ENCODE measurements at places on chromosomes 5 and 9.

GRCh38 chr9:81410201-81410600 is 279.1 kb downstream of the TLE1 start:
- peak; percentile 96 for DNase-seq

- no peak for DNase-seq
Measured at GRCh38 chr9:708182-708550, 133.3 kb upstream of the DMRT1 start.

DNA sequence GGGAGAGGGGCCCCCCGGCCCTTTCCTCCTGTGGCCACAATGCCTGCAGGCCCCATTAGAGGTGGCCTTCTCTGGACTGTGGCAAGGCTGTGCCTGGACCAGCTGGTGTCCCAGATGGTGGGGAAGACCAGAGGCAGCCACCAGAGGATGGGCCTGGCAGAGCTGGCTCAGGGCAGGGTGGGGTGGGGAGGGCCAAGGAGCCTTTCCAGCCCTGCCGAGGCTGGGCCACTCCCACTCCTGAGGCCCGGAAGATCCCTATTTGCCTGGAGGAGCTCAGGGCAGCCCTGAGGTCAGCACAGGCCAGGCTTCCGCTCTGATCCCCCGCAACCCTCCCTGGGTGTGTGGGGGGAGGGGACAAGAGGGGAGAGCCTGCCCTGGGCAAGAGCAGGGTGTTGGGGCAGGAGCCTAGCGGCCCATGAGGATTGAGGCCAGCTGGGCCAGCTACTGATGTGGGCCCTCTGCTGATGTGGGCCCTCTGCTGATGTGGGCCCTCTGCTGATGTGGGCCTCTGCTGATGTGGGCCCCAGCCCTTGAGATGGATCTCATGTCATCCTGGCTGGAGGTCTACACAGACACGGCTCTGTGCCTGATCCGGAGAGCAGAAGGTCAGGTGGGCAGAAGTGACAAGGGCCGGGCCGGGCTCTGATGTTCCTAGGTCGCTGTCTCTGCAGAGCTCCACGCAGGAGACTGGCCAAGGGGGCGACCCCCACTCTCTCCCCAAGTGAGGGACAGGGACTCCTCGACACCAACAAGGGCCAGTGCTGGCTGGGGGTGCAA is 6.0 kb downstream of the MRPS2 start:
- no peak for DNase-seq

DNA sequence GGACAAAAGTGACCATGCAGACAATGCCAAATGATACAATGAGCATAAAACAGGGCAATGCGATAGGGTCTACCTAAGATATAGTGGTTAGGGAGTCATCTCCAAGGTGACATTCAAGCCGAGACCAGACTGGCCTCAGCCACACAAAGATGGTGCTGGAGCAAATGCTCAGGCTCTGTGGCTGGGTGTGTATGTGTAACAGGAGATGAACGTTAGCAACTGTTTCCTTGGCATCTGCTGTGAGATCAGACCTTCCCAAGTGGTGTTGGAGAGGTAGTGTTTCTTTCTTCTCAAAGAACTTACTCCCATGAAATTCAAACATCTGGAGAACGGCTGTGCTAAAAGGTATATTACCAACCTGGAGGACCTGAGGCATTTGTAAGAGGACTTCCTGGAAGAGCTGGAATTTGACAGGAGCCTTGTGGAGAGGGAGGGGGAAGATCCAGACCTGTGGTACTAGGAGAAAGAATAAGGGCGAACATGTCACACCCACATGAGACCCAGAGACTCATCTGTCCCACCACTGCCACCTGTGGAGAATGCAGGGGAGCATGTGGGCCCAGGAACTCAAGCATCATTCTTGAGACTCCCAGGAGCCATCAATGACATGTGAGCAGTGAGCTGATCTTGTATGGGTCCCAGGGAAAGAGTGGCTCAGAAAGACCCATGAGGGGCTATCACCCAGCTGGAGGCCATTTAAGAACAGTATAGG is 21.4 kb upstream of the ANXA6 start:
- DNase-seq, result no peak

DNA sequence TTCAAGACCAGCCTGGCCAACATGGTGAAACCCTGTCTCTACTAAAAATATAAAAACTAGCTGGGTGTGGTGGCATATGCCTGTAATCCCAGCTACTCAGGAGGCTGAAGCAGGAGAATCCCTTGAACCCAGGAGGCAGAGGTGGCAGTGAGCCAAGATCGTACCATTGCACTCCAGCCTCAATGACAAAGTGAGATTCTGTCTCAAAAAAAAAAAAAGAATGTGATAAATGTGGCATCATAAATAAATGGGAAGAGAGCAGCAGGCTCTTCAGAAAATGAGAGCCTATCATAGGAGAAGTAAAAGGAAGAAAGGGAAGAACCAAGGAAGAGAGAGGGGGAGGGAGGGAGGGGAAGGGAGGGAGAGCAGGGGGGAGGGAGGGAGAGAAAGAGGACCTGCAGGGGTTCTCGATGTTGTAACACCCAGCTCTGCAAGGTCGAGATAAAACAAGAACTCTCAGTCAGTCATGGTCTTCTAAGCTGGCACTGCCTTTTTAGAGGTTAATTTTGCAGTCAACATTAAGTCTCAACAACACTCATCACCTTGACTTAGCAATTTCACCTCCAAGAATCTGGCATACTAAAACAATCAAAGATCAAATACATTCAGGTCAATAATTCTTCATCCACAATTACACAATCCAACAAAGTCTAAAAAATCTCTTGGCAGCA is 68.7 kb upstream of the SIMC1 start:
- no peak for DNase-seq

- peak; percentile 71 for DNase-seq
Measured at GRCh38 chr5:75265731-75266130, 29.1 kb upstream of the ANKRD31 start.

GRCh38 chr9:22682536-22682935 is 235.9 kb downstream of the DMRTA1 start:
- DNase-seq, result no peak

- peak; percentile 37 for DNase-seq
Measured at GRCh38 chr9:105842023-105842644, 147.8 kb downstream of the TMEM38B start.

DNA sequence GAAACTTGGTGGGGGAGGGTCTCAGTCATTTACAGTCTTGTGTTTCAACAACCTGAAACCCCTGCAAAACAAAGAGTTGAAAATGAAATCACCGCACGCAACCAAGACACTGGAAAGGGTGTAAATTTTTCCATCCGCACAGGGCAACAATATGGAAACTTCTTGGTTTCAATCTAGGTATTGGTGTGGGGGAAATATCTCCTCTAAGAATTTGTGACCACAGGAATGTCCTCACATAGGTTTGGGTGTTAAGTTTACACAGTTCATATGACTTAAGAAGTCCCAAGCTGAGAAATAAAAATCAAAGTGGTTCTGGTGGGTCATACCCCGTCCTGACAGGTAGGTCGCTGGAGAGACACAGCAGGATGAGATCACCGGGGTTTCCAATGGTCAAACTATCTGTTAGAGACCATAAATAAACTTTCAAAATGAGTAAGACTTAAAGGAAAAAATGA is 51.9 kb upstream of the PIP5K1B start:
- DNase-seq, result no peak

DNA sequence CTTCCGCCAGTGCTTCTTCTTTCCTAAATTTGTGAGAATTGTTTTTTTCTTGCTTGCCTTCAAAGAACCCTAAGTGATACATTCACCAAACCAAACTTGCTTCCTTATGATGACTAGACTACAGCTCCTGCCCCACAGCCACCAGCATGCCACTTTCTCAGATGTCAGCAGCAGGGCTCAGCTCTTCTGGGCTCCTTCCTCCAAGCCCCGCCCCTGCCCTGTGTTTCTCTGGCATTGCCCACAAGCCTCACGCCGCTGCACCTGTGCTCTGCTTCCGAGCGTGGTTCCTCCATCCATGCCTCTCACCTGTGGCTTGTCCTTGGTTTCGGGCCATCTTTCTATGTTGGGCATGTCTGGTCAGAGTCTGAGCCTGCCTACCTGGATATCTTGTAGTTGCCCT is 10.6 kb downstream of the UNC5A start:
- DNase-seq, result no peak

- no peak for DNase-seq
Measured at GRCh38 chr5:162497455-162497854, 429.9 kb downstream of the GABRG2 start.

GRCh38 chr5:147551677-147552076 is 41.8 kb upstream of the DPYSL3 start:
- no peak for DNase-seq

DNA sequence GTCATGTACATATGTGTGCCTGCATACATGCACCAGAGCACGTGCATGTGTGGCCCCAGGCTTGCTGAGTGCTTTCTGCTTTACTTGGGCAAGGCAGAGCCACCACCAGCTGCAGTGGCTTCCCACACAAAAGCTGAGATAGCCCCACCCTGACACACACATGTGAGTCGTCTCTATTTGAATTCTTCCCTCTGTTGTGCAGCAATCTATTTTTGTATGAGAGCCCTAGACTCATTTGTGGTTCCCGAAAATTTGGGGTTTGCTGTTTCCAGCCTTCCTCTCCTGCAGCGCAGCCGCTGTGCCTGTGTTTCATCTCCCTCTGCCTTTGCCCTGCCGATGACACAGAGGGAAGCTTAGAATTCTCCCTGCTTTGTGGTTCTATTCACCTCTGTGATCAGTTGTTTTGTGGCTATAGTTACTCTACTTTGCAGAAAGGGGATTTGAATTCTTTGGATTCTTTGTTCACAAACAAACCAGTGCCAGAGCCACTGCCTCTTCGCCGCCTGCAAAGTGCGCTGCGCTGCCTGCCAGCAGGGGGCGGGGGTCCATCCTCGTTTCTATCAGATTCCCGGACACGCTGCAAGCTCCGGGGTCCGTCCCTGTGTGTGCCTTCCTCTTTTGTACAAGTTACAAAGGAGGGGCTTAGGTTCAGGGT is 95.8 kb upstream of the DAP start:
- DNase-seq, result peak; percentile 80

DNA sequence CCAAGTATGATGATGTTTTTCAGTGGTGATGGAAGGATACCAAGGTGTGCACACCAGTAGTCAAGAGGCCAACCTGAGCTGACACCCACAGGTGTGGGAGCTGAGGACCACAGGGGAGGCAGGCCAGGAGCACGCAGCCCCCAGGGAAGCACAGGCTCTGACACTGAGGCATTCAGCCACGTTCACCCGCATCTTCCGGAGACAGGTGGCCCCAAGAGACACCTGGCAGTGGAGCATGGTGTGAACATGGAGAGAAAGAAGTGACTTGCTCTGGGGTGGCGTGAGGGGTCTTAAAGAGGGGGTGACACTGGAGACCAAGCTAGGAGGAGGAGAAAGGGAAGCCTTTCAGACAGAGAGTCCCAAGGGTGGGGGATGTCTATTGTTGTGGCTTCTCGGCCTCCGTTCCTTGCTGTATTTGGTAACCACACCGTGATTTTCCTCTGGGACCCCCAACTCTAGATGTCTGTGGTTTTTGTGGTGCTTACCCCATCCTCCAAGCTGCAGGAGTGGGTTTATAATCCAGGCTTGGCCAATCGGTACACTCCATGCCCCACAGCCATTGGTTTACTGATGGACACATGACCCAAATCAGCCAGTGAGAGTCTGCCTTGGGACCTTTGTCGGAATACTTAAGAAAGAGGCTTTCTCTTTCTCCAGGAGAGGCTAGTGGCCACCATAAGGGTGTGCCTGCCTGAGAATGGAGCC is 84.6 kb downstream of the HRH2 start:
- DNase-seq, result no peak

DNA sequence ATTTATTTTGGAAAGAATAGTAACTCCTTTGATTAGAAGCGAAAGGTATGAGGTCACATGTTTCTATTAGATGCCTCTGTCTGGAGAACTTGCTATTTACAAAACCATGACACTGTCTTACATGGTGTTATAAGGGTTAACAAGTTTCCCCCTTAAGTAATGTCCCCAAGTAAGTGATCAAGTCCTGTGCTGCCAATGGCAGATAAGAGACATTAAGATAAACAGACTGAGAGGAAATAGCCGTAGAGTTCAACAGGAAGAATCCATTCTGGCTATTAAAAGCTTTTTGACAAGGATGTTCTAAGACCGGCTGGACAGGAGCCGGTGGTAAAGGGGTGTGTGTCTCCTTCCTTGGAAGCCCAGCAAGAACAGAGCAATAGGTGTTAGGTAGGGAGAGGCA is 257.5 kb downstream of the GADD45G start:
- no peak for DNase-seq

GRCh38 chr9:126395439-126396212 is 69.0 kb downstream of the MVB12B start:
- peak; percentile 80 for DNase-seq

DNA sequence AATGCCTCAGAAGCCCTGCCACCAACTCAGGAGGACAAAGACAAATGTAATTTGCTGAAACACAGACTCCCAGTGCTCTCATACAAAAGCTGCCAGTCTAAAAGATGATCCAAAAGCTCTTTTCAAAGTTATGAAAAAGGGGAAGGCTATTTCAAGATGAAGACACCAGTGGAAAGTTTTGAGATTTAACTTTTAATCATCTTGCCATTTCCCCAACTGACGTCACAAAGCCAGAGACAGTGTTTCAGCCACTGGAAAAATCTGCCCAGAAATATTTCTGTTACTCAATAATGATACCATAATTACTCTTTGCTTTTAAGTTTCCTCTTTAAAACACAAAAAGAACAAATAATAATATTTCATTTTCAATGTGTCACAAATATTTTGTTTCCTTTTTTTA is 20.9 kb downstream of the ENG start:
- no peak for DNase-seq

GRCh38 chr9:74551266-74551665 is 54.1 kb downstream of the RORB start:
- DNase-seq, result no peak

GRCh38 chr5:101292199-101292598 is 389.1 kb upstream of the ST8SIA4 start:
- no peak for DNase-seq

GRCh38 chr5:95620030-95620869 is at the start of gene GPR150:
Gene GPR150, plus strand, starts transcription at chr5:95620087. Its CDS starts 189 bp downstream, at chr5:95620276.
- no peak for DNase-seq

GRCh38 chr9:98449871-98450270 is 194.4 kb upstream of the TBC1D2 start:
- DNase-seq, result no peak

DNA sequence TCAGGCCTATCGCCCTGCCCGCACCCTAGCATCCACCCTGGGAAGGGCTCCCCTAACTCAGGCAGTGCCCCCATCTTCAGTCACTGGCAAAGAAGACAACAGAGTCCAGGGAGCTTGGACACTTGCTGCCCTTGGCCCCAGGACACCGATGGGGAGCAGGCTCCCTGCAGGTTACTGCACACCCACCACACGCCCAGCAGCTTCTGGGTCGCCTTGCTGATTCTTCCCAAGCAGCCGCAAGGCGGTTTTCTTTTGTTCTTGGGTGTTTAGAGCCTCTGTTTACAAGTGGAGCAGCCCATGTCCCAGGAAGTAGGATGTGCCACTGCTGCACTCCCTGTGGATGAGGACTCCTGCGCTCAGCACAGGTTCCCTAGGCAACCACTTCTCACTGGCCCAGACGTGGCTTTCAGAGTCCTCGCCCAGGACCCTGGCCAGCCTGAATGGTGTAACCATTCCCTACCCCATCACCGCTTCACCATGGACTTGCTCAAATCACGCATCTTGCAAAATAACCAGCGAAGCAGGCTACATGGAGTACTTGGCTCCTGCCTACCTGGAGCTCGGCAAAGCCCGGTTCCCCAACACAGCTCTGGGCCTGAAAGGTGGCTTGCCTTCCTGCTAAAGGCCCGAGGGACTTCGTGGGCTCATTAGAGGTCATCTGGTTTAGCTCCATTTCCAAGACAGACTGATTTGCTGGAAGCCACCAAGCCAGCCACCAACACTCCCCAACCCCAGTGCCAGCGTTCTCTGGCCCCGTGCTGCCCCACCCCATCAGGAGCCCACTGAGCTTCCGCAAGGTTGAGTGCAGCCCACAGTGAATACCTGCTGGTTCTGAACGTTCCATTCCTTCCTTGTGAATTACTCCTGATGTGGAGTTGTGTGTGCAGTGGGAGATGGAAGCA is 60.0 kb downstream of the PSMB7 start:
- DNase-seq, result no peak
